Activated CD4-positive, alpha-beta memory T cell treated with anti-CD3 and anti-CD28 coated beads, Interleukin-2, amount 10 ng/mL, durations not matched to agents 7 days and 5 days (primary cell): ENCODE measurements at places on chromosomes 5 and 9. TPM values are rescaled to one million over a fixed set of nuclear protein-coding genes. Genes with fewer than 3 reads are reported as not detected.

The DIPK1B gene
- total RNA-seq: 0.18 TPM

The FBP2 gene
- not detected for total RNA-seq

The AFAP1L1 gene
- not detected for total RNA-seq

The IFNA2 gene
- total RNA-seq: not detected

The IL13 gene
- 32.9 TPM for total RNA-seq

The WDR38 gene
- not detected for total RNA-seq

The CARD9 gene
- 0.55 TPM for total RNA-seq

The SHISAL2B gene
- not detected for total RNA-seq

The ANKS6 gene
- 4.7 TPM for total RNA-seq

GRCh38 chr5:124438026-124438902 is 308.2 kb downstream of the ZNF608 start:
- no peak for DNase-seq
- H3K27ac ChIP-seq: no peak overlapping the region
- H3K27me3 ChIP-seq: no peaks in the 10 kb centered on the region
- no peaks in the 10 kb centered on the region for H3K36me3 ChIP-seq
- no peak overlapping the region for H3K4me3 ChIP-seq

DNA sequence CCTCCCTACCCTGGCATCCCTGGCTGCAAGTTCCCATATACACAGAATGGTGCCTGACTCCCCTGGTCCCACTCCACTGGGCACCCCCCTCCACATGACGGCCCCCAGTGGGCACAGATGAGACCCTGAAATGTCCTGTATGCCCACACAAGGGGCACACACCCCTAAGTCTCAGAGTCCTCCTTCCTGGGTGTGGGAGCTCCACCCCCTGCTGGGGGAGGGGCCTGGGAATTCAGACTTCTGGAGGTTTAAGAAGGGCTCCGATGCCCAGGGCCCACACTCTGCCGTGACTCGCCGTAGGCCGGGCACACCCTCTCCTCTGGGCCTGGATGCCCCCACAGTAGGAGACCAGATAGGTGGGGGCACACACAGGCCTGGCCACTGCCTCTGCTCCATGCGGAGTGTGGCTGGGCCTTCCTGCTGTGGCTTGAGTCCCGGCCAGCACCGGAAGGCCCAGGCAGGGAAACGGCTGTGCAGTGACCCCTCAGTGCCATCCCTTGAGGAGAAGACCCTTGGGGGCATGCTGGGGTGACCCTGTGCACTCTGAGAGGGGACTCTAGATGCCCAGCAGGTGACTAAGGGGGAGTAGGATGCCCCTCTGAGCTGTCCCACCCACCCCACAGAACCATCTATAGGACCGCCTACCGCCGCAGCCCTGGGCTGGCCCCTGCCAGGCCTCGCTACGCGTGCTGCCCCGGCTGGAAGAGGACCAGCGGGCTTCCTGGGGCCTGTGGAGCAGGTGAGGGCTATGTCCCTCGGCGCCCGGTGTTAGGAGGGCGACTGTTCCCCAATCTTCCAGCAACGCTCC is 6.5 kb downstream of the EGFL7 start:
- no peaks in the 10 kb centered on the region for H3K36me3 ChIP-seq
- H3K27ac ChIP-seq: no peak overlapping the region
- peaks cover 2% of the 10 kb centered on the region for H3K4me1 ChIP-seq
- no peak overlapping the region for H3K4me3 ChIP-seq
- DNase-seq: no peak

DNA sequence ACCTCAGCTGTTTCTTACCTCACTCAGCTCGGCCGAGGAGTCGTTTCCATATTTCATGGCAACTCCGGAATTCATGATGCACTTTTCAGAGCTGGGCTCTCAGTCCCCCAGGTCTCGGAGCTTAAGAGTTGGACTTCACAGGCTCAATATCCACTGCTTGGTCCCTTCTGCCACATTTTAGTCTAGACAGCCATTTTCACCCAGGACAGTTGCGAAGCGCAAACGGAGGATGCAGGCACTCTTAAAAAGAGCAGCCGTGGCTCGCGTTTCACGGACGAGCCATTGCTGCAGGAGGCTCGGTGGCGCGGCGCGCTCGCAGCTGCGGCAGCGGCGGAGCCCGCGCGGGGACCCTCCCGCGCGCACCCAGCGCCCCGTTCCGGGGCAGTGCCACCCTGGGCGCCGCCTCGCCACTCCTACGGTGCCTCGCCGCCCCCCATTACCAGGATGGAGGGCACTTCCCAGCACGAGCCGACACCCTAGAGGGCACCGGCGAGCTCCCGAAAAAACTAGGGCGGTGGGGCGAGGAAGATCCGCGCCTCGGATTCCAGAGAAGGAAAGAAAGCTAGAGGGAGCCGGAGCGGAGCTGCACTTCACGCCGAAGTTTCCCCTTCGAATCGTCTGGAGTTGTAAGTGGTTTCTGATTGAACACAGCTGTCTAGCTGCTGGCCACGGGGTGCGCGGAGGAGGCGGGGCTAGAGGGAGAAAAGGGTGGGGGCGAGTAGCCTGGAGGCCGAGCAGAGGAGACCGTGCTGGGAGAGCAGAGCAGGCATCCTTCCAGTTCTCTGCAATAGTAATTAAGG is 140.3 kb downstream of the TSSK1B start:
- peak overlapping the region; percentile 93 for H3K4me3 ChIP-seq
- peak; percentile 86 for DNase-seq
- H3K36me3 ChIP-seq: peaks cover 2% of the 10 kb centered on the region
- H3K27me3 ChIP-seq: peaks cover 45% of the 10 kb centered on the region

DNA sequence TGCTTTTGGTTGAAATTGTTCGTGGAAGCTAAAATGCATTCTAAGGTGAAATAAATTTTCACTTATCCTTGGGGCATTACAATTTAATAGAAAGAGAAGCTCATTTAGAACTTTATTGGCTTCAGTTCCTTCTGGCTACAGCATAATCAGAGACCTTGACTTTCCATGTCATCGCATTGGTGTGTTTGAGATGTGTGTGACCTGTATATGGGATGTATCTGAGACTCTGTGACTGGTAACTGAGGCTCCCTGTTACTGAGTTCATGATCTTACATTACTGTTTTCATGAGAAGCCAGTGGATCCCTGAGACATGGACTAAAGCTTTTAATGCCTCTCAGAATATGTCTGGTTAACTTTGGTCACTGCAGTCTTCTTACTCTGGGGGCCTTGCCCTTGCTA is 32.5 kb downstream of the SH3GL2 start:
- no peaks in the 10 kb centered on the region for H3K4me1 ChIP-seq
- H3K36me3 ChIP-seq: no peaks in the 10 kb centered on the region
- no peak overlapping the region for H3K27ac ChIP-seq
- no peak overlapping the region for H3K4me3 ChIP-seq

DNA sequence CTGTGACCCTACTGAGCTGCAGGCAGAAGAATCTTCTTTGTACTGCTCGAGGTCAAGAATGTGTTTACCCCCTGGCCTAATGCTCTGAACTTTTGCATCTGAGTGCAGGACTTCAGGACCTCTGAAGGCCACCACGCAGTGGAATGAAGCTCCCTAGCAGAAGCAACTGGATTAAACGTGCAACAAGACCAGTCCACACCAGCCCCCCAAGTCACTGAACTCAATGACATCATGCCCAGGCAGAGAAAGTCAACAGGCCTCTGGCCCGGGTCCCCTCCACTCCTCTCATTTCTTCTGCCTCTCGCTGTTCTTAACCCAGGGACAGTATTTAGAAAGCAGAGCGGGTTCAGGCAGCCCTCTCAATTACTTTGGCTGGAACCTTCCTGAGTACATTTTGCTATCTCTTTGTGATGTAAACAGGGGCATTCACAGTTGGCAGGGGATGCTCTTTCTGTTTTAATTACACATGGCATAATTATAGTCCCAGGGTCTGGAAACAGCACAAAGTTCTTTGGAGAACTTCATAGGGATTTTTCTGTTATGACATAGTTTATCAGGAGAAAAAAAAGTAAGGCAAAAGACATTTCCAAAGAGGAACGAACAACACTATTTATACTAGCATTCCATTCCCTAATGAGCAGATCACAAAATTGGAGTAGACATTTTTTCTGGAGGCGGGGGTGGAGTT is 108.2 kb upstream of the SPATA31D4 start:
- no peaks in the 10 kb centered on the region for H3K27me3 ChIP-seq
- DNase-seq: no peak
- H3K4me3 ChIP-seq: no peak overlapping the region
- no peaks in the 10 kb centered on the region for H3K36me3 ChIP-seq

GRCh38 chr5:59917121-59917520 is 23.6 kb upstream of the PDE4D start:
- no peak overlapping the region for H3K4me3 ChIP-seq
- H3K27me3 ChIP-seq: no peaks in the 10 kb centered on the region
- no peak overlapping the region for H3K27ac ChIP-seq
- no peaks in the 10 kb centered on the region for H3K36me3 ChIP-seq
- no peaks in the 10 kb centered on the region for H3K4me1 ChIP-seq

DNA sequence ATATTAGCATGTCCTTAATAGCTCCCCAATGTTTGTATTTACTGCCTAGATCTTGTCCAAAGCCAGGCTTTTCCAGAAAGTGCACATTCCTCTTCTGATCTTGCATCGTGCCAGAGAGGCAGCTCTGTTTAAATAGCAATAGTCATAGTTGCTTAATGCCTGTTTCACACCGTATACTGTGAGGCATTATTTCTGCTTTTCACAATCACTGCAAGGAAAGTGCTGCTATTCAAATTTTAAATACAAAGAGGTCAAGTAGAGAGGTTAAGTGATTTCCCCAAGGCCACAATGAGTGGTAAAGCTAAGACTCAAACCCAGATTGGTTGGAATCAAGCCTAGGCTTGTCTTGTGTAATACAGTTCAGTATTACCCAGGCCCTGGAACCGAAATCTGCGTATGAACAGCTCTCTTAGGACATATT is 153.6 kb downstream of the SNX18 start:
- no peak for DNase-seq
- H3K4me1 ChIP-seq: peaks cover 68% of the 10 kb centered on the region
- peaks cover 3% of the 10 kb centered on the region for H3K27me3 ChIP-seq
- H3K4me3 ChIP-seq: no peak overlapping the region

GRCh38 chr5:14588758-14589543 is 7.4 kb downstream of the OTULINL start:
- DNase-seq: no peak
- peaks cover 72% of the 10 kb centered on the region for H3K4me1 ChIP-seq
- peaks cover 27% of the 10 kb centered on the region for H3K36me3 ChIP-seq
- no peak overlapping the region for H3K27ac ChIP-seq

- H3K4me3 ChIP-seq: no peak overlapping the region
- H3K27ac ChIP-seq: no peak overlapping the region
- peaks cover 13% of the 10 kb centered on the region for H3K27me3 ChIP-seq
- H3K4me1 ChIP-seq: peaks cover 24% of the 10 kb centered on the region
- H3K36me3 ChIP-seq: no peaks in the 10 kb centered on the region
Observed at GRCh38 chr9:115015018-115015635, 84.7 kb upstream of the TNFSF8 start.

DNA sequence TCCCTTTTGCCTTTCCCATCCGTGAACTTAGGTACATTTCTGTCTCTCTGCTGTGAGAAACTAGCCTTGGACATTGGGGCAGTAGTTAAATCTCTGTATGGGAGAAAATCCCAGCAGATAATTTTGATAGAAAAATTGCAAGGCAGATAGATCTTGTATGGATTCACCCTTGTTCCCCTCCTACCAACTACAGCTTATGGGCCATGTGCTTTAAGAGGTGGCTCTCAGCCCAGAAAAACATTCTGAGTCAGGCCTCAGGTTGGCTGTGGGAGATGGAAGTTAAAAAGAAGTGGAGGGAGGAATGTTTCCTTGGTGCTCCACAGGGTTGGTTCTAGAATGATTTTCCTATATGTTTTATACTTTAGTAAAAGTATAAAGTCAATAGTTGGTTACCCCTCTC is 1.4 kb upstream of the KDM3B start:
- H3K27ac ChIP-seq: no peak overlapping the region
- H3K4me1 ChIP-seq: peaks cover 37% of the 10 kb centered on the region
- no peak for DNase-seq

- no peak overlapping the region for H3K4me3 ChIP-seq
- H3K4me1 ChIP-seq: no peaks in the 10 kb centered on the region
- no peaks in the 10 kb centered on the region for H3K27me3 ChIP-seq
- H3K36me3 ChIP-seq: no peaks in the 10 kb centered on the region
- H3K27ac ChIP-seq: no peak overlapping the region
- DNase-seq: no peak
Observed at GRCh38 chr5:97478483-97478882, 295.4 kb upstream of the RIOK2 start.

DNA sequence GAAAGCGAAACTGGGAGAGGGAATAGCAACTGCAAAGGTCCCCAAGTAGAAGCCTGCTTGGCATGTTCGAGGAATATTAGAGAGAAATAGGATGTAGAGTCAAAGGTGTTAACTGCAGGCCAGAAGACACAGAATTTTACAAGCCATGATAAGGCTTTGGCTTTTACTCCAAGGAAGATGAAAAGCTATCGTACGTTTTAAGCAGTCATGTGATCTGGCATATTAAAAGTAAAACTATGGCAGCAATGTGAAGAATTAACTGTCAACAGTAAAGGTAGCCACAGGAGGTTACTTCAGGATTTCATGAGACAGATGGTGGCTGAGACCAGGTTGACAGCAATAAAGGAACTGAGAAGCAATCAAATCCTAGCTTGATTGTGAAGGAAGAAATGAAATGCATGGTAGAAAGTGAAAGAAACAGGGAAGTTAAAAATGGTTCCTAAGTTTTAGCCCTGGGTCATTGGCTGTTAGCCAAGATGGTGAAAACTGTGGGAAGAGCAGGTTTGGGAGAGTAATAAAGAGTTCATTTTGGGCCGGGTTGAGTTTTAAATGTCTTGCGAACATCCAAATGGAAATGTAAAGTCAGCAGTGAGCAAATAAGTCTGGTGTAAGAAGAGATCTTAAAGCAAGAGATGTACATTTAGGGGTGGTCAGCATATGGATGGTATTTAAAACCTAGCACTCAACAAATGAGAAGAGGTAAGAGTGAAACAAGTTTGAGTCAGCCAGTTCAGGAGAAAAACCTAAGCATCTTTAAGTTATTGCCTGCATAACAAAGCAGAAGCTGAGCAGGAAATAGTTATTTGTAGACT is 20.3 kb upstream of the TTC33 start:
- peaks cover 56% of the 10 kb centered on the region for H3K36me3 ChIP-seq
- no peak overlapping the region for H3K4me3 ChIP-seq
- no peaks in the 10 kb centered on the region for H3K27me3 ChIP-seq
- DNase-seq: no peak
- H3K27ac ChIP-seq: peak overlapping the region; percentile 5

DNA sequence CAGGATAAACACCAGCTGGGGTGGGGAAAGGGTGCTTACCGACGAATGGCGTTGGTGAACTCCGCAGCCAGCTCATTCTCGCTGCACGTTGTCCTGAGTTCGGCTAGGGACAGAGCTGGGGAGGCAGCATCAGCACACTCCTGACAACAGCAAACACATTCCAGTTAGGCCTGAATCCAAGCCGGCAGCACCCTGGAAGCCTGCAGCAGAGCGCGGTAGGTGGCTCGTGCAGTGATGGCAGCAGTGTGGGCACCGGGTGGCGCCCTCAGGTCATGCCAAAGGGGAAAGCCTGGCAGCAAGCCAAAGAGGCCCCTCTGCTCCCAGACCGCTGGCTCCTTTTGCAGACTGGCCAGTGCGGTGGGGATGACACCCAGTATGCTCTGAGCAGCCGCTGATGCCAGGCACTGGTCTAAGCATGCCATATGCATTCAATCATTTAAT is 66.9 kb downstream of the DCP2 start:
- no peaks in the 10 kb centered on the region for H3K36me3 ChIP-seq
- H3K4me3 ChIP-seq: no peak overlapping the region
- no peaks in the 10 kb centered on the region for H3K27me3 ChIP-seq
- no peak overlapping the region for H3K27ac ChIP-seq
- peak; percentile 46 for DNase-seq
